ENCODE measurements at places on chromosomes 3 and 15. TPM values are rescaled to one million over a fixed set of nuclear protein-coding genes. Genes with fewer than 3 reads are reported as not detected.

DNA sequence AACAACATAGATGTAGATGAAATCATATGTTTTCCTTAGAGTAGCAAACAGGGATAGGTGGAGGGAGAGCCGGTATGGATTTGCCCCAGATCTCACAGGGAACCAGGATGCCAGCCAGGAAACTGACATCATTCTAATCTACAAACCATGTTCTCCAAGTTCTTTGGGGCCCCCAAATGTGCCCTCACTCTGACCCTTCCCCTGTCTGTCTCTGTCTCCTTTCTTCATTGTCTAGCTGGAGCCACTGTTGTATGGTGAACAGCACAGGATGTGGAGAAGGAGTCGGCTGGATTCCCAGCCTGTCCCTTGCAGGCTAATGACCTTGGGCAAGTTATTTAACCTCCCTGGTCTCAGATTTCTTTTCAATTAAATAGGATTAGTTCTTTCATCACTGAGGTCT is 962 bp downstream of the ATP13A5 start:
- DNase-seq: no peak

DNA sequence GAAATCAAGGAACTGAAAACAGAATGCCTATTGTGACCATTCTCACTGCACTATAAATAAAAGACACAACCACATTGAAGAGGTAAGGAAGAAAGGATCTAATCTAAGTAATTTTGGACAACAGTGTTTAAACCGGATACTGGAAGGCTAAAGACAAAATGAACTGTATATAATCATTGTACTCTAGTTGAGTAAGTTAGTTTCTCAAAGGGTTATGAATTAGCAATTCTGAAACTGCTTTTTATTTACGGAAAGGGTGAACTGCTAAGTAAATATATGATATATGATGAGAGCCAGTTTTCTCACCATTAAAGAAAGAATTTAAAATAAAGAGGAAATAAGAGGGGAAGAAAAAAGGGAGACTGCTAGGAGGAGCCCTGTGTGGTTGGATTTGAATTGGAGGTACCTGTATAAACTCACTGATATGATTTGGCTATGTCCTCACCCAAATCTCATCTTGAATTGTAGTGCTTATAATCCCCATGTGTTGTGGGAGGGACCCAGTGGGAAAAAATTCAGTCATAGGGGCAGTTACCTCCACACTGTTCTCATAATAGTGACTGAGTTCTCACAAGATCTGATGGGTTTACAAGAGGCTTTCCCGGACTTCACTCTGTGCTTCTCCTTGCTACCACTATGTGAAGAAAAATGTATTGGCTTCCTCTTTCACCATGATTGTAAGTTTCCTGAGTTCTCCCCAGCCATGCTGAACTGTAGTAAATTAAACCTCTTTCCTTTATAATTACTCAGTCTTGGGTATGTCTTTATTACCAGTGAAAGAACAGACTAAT is 607.7 kb downstream of the PYDC2 start:
- no peak for DNase-seq

DNA sequence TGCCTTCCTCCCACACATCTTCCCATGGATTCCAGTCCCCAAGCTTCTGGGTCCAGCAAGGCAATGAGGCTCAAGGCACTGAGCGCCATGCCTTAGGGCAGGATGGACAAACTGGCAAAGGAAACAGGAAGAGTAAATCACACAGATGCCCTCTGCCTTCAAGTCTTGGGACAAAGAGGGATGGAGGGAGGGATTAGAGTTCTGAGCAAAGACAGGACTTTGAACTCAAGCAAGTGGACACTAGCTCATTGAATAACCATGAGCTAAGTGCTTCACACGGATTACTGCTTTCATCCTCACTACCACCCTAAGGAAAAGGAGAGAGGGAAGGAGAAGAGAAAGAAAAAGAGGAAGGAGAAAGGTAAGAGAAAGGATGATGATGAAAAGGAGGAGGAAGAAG is 7.6 kb upstream of the THBS1 start:
- DNase-seq: no peak

The GOLGA6L1 gene
- not detected for total RNA-seq

The ITIH4 gene
- total RNA-seq: not detected

The PLS1 gene
- total RNA-seq: 5.2 TPM

Measured in SJSA1 (cell line).